ENCODE measurements at places on chromosomes 1 and 21.

- no peak for DNase-seq
These were observed 517.2 kb upstream of the B3GALT2 start for GRCh38 chr1:193703655-193704054.

DNA sequence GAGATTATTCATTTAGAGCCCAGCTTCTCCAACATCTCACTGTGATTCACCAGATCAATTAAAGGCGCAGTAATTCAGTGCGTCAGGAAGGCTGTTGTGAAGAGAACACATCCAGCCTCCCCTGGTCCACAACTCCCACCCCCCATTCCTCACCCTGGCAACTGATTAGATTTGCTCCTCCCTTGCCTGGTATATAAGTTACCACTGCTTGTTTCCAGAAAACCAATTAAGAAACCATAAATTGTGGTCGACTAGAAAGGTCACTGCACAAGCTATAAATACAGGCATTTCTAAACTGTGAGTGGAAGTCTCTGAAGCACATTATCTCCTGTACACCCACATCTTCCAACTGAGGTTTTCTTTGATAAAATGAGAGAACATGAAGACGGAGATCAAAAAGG, 41.9 kb downstream of the FAM163A start:
- no peak for DNase-seq

GRCh38 chr1:170555370-170555769, 23.4 kb downstream of the GORAB start:
- no peak for DNase-seq

DNA sequence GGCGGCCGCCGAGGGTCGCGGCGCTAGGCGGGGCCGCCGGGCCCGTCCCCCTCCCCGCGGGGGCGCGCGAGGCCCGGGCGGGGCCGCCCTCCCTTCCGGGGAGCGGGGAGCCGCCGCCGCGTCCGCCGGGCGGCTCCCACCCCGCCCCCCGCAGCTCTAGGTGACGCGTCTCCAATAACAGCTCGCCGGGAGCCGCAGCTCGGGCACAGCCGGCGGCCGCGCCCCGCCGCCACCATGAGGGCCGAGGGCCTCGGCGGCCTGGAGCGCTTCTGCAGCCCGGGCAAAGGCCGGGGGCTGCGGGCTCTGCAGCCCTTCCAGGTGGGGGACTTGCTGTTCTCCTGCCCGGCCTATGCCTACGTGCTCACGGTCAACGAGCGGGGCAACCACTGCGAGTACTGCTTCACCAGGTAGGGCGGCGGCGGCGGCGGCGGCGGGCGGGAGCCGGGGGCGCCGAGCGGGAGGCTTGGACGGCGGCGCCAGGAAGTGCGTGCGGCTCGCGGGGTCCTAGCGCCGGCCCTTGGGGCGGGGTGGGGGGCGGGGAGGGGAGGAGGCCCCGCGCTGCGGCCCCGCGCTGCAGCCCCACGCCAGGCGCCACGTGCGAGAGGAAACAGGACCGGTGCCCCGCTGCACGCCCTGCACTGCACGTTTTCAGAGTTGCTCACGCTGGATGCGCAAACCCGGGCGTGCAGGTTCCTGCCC, at the start of gene SMYD2:
Gene SMYD2, plus strand, starts transcription at position 139 of the 699 bp plus-strand sequence. Its CDS starts 96 bp downstream, at position 235.
- DNase-seq: peak; percentile 47

GRCh38 chr1:41317361-41317760, 43.9 kb upstream of the FOXO6 start:
- no peak for DNase-seq

DNA sequence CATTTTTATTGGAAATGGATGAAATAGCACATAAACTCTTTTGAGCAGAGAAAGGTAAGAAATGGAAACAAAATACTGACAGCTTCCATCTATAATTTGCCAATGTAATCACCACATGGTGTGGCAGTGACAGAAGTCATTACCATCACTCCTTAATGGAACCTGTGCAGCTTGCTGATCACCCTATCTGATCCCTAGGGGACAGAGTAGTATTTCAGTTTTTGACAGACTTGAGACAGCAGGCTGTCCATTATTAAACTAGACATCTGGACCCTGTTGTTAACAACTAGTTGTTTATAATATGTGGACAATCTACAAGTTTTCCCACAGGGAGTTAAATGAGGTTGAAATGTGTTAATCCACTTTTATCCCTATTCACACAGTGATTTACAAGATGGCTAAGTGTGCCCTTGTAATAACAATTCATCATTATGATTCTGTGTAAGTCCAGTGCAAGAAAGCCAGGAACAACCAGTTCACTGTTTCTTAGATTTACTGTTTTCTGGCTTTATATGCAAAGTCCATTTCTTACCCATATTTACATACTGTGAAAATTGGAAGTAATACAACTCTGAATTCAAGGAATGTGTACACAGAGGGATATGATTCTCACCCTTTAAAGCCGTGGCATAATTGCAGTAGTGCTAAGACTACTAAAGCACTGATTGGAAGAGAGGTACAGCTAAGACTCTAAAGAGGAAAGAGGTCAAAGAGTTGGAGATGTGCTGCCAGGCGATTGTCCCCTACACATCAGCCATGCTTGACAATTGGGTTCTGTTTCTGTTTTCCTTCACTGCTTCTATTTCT, 9.1 kb downstream of the KCNT2 start:
- DNase-seq: no peak

- no peak for DNase-seq
These were observed 532 bp upstream of the FAM177B start for GRCh38 chr1:222736470-222736869.

GRCh38 chr21:43754948-43755781, 20.9 kb downstream of the CSTB start:
- DNase-seq: no peak

- no peak for DNase-seq
These were observed 278.0 kb downstream of the HLX start for GRCh38 chr1:221157026-221157761.

GRCh38 chr1:183632114-183632513, 3.5 kb downstream of the ARPC5 start:
- DNase-seq: no peak

DNA sequence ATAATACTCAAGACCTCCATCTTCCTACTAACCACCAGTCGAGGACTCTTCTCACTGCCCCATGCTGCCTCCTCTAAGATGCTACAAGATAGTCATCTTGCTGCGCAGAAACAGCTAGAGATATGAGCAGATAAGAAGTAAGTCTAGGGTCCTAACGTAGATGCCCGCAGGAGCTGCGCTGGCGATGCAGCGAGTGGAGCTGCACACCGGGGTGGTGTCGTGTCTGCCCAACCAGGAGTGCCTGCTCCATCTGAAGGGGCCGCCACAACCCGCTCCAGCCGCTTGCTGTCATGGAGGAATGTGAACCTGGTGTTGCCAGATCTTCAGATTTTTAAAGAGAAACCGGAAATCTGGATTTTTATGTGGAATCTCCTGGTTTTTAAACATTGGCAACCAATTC, 175.1 kb downstream of the VPS13D start:
- DNase-seq: no peak

DNA sequence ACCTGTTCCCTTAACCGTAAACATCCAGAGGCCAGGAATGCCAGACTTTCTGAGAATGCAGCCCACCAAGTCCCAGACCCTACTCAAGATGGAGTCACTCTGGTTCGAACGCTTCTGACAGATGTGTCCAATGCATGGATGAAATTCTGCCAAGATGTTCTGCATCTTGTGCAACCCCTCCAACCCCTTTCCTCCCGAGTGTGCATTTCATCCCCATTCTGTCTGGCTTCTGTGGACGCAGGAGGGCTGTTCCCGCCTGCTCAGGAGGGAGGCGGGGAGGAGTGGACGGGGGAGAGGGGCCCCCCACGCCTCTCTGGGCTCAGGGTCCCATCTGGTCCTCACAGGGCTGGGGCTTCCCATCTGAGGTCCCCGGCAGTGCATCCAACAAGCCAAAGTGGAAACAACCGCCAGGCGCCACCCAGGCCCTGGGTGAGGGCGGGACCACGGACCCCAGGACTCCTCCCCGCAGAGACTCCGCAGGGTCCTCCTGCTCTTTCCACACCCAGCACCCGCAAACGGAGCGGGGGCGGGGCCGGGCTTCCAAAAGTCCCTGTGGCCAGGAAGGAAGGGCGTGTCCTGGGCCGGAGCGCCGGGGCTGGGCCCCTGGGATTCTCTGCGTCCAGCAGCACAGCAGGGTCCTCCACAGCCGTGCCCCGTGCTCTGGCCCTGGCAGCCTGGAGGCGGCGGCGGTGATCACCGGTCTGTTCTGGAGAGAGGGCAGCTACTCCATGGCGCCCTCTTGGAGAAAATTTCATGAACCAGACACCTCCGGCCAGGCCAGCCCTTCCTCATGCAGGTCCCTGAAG, 27.8 kb upstream of the SUMO3 start:
- DNase-seq: peak; percentile 18

- no peak for DNase-seq
These were observed 50.8 kb upstream of the CTPS1 start for GRCh38 chr1:40928699-40929098.

DNA sequence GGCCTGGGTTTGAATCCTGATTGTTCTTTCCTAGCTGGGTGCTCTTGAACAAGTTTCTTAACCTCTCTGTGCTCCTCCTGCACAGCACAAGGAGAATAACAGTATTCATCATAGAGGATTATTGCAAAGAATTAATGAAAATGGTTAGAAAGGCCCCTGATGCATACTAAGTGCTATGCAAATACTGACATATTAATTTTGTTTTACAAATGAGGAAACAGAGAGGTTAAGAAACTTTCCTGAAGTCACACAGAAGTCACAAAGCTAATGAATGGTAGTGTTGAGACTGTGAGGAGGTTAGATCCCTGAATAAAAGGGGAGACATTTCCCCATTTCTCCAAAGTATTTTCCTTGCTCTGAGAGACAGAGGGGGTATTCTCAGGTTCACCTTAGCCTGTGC, 99.0 kb downstream of the KCNJ6 start:
- no peak for DNase-seq

DNA sequence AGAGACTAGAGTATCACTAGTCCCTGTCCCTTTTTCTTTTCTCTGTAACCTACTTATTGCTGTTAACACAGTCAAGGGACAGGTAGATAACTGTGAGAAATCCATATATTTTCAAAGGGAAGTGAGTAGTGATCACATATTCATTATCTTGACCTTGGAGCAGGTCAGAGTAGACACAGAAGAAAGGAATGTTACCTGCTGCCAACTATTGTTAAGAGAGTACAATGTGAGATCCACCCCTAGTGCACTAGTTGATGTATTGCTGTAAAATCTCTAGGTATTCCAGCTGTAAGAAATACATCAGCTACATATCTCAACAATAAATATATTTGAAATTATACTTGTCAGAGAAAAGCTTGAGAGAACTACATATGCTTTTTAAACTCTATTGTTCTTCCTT, 68.7 kb upstream of the ADGRL2 start:
- no peak for DNase-seq

DNA sequence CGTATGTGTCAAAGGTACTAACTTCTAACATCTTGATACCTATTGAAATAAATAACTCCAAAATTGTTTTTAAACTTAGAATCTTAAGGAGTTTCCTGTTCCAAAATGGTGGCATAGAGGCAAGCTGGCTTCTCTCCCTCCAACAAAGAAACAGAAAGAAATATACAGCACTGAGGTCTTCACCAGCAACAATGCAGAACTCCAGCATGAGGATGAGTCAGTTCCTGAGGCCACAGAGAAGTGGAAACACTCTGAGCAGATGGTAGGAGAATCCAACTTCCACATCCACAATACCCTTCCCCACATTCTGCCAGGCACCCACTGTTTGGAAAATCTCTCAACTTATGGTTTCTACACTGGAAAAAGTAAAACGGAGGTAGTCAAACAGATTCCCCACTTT, 12.2 kb upstream of the PPIH start:
- no peak for DNase-seq

GRCh38 chr1:26697978-26698849, 2.4 kb downstream of the ARID1A start:
- DNase-seq: peak; percentile 32

DNA sequence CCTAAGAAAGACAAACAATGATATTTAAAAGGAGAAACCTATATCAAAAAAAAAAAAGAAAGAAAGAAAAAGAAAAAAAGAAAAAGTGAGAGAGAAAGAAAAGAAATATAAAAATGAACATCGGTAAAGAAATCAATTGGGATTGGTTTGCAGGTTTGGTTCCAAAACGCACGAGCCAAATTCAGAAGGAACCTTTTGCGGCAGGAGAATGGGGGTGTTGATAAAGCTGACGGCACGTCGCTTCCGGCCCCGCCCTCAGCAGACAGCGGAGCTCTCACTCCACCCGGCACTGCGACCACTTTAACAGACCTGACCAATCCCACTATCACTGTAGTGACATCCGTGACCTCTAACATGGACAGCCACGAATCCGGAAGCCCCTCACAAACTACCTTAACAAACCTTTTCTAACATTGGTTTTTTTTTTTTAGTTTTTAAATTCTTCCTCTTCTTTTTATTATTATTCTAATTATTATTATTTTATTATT, 11.7 kb downstream of the LHX9 start:
- no peak for DNase-seq

- no peak for DNase-seq
These were observed 2.9 kb downstream of the C1orf210 start for GRCh38 chr1:43282220-43283195.

DNA sequence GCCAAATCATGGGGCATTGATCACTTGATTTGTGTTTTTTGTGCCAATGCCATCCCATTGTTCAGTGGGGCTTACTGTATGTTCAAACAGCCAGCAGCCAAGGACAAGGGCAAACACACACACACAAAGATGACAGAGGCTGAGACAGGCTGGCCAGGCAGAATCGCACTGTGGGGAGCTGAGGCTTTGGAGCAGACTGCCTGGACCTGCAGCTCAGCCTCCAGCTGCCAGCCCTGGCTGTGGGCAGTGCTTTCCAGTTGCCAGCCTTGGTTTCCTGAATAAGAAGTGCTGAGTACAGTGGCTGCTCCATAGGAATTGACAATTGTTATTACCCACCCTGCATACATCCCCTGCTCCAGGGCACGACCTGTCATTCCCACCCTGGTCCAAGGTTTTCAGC, 16.9 kb upstream of the PCP4 start:
- DNase-seq: no peak

DNA sequence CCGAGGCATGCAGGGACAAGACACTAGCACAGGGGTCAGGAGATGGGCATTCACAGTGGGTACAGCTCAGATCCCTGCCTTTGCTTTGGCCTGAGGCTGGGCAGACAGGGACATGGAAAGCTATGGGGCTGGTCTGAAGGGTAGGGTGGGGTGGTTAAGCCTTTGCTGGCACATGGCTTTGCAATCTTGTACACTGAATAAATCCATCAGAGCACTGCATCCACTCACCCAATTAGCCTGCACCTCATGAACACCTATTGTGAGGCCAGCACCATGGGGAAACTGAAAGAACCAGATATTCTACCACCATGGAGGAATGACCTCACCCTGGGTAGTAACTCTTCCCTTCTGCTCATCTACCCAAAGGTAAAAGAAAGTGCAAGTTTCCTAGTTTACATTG, 199.6 kb upstream of the LMO4 start:
- no peak for DNase-seq
